NCI-H1105 (cell line): ENCODE measurements at places on chromosomes 7 and 10.

- DNase-seq = no peak
Observed at GRCh38 chr7:82416402-82416801, 27.2 kb downstream of the CACNA2D1 start.

DNA sequence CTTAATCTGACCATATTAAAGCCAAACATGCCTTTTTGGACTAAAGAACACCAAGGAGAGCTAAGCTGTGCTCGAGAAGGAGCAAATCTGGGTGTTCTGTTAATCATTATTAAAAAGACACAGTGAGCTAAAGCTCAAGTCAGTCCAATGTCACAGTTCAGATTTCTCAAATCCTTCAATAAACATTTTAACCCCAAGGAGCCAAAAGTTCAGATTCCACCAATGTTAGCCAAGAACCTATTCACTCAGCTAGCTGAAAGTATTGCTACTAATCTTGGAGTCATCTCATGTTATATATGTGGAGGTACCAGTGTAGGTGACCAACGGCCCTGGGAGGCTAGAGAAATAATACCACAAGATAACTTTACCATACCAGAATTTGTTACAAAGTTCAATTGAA lies 14.5 kb upstream of the ZNF33B start:
- no peak for DNase-seq

DNA sequence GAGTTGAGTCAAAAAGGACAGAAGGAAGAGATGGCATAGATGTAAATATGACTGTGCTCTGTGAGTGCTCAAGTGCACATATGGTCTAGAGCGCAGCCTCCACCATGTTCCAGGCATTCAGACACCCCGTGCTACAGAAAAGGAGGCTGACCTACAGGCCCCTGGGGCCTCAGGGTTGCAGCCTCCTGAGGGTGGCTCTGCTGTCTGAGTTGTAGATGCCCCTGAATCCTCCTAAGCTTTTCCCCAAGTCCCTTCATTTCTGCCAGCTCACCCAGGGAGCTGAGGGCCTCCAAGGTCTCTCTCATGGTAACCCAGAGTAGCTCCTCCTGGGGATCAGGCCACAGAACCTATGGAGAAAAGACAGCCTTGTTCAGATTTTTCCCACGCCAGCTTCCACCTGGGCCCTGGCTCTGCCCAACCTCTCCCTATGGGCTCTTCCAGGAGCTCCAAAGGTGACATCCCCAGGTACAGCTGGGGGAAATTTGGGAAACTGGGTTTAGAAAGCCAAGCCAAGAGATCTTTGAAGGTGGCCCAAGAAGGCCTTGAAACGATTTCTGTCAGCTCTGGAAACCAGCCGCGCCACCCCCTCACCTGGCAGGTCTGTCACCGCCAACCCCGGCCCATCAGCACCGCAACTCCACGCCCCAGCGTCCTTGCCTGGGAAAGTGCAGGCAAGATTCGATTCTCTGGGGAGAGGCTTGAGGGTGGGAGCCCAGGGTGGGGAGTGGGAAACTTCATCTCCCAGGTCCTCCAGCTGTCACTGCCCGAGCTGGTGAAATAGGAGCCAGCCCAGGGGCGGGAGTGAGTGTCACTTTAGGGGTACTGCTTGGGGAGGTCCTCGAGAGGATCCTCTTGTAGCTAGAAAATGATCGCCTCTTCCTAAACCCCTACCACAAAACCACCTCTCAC lies 2.4 kb downstream of the ZNF467 start:
- DNase-seq = no peak

DNA sequence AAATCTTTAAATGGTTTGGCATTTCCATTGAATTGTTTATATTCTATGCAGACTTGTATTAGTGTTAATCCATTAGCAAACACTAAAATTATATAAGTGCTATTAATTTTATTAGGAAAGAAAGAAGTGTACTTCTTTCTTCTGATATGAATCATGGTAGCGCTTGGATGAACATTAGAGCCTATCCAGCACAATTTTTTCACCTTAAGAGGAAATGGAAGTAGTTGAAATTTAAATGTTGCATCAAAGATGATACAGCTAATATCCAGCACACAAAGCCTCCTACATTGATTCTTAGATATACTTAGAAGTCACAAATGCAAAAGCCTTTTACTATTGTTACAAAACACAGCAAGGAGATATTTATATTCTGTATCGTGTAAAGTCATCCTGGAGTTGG lies 174.5 kb downstream of the AHR start:
- no peak for DNase-seq

GRCh38 chr7:121019018-121019417 lies 30.5 kb downstream of the CPED1 start:
- DNase-seq = no peak

DNA sequence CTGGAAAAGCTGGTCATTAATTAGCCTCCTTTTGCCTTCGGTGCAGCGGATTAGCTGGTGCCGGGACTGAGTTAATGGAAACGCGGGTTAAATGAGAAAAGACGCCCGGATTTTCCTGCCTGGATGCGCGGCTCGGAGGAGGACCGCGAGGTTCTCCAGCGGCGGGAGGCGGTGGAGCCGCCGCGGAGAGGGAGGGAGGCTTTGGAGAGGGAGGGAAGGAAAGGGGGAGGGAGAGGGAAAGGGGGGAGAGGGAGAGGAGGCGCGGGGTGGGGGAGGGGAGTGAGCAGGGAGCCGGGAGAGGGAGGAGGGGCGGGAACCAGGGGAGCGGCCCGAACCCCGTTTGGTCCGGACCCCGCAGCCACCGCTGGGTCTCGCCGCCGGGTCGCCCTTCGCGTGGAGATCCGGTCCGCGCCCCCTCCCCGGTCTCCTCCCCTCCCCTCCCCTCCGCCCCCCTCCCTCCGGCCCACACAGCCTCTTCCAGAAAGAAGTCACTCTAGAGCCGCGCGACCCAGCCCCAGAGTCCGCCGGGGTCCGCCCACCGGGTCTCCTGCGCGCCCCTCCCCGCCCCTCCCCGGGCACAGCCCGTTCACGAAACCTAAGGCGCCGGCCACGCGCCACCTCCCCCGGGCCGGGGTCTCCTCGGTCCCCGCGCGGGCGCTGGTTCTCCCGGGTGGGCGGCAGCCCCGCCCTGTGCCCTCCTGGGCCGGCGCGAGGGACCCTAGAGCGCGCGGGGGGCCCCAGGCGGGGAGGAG lies 347.5 kb downstream of the DNAJB6 start:
- no peak for DNase-seq

DNA sequence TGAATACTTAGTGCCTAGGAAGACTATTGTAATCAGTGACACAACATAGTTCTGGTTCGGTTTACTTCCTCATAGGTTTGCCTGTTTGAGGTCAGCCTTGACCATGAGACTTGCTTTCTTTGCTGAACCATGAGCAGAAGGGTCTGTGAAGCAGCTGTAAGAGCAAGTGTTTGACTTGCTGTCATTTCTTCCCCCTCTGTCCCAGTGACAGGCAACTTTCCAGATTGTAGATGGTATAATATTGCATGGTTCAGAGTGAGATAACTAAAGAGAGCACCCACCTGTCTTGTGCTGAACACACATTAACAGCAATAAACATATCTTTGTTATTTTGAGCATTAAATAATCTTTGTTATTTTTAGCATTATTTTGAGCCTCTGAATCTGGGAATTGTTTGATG lies 9.3 kb upstream of the RTKN2 start:
- DNase-seq = no peak

GRCh38 chr10:106919871-106920282 lies 244.6 kb downstream of the SORCS1 start:
- DNase-seq = no peak

DNA sequence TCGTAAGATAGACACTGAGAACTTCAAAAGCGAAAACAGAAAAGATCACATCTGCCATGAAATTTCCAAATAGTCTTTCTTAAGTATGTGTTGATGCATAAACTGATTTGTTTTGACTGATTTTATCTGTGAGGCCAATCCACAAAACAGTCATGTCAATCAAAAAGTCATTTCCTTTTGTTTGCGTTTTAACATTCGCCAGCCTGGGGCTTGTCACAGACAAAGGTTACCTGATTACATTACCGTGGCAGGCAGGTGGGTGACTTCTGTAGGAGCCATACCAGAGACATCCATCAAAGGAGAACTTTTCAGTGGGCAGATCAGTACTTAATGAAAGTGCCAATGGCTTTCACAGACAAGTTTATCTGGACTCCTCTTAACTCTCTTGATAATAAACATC lies 45.5 kb upstream of the BET1 start:
- no peak for DNase-seq

GRCh38 chr7:18624459-18624858 lies 128.9 kb downstream of the HDAC9 start:
- DNase-seq = no peak

DNA sequence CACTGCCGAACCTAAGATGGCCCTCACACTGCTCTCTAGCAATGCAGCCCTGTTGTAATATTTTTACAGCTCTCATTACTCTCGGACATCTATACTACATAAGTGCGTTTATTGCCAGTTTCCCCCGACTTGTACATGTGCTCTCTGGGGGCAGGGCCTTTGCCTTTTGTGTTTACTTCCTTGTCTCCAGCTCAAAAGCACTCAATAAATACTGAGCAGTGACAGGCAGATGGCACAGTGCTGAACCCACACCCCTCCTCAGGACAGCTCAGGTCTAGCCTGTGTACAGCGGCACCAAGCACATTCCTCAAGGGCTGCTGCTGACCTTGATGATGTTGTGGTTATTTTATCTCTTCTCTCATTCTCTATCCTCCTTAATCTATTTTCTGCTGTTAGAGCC lies 68.0 kb upstream of the ELMO1 start:
- DNase-seq = no peak

DNA sequence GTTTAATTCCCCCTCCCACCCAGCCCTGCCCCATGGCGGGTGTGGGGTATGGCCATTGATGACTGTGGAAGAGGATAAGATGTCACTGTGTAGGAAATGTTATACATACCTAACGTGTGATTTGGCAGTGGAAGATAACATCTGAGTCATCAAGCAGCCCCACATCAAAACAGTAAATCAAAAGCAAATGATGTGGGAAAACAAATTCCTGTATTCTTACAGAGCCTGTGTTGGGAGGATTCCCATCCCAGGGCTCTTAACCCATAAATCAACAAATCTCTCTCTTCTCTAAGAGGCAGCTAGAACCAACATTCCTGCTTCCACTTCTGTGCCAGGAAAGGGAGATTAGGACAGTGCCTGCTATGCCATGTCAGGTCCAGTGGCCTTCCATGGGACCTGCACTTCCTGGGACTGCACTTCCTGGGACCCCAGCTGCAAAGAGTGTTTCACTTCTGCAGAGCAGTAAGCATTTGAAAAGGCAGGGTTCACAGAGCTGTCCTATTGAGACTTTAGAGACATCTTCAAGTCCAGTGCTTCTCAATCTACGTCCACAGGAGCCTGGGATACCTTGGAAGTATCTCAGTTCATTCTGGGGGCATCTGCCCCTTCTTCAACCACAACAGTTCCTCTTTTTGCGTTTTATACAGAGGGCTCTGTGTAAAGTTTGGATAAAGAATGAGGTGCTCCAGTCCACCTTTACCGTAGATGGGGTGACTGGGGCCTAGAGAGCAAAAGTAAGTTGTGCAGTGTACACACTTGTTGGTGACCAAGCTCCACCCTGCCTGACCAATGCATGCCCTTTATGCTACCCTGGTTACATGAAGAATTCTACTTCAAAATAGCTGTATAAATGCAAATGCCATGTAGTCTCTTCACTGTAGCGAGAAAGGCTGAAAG lies 45.7 kb downstream of the ATXN7L1 start:
- DNase-seq = no peak

DNA sequence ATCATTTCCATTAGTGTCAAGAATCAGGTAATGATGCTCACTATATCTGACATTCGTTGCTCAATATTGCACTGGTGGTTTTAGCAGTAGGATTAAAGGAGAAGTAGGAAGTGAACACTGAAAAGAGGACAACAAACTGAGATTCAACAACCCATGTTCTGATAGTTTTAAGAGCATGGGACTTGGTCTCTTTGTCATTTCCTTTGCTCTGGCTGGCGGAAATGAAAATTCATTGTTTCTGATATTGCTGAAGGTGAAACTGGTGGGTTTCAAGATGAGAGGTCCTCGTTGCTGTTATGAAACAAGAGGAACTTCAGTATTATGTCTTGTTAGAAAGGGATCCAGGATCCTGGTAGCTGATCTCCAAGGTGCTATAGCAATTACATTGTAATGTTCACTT lies 129.0 kb downstream of the DNAH11 start:
- DNase-seq = no peak

DNA sequence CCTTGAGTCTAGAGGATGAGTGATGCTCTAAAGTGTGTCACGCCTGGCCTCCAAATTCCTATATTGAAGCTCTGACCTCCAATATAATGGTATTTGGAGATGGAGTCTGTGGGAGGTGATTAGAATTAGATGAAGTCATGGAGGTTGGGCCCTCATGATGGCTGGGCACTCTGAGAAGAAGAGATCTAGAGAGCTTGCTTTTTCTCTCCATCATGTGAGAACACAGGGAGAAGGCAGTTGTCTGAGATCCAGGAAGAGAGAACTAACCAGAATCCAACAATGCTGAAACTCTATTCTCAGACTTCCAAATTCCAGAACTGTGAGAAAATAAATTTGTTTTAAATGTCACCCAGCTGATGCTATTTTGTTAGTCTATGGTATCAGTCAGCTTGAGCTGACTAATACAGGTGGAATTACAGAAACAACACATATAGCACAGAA lies 15.1 kb downstream of the RNF216 start:
- no peak for DNase-seq

GRCh38 chr10:110972231-110973134 lies 53.1 kb downstream of the SHOC2 start:
- DNase-seq = no peak

GRCh38 chr10:47041396-47042198 lies 130.4 kb downstream of the PTPN20 start:
- no peak for DNase-seq

DNA sequence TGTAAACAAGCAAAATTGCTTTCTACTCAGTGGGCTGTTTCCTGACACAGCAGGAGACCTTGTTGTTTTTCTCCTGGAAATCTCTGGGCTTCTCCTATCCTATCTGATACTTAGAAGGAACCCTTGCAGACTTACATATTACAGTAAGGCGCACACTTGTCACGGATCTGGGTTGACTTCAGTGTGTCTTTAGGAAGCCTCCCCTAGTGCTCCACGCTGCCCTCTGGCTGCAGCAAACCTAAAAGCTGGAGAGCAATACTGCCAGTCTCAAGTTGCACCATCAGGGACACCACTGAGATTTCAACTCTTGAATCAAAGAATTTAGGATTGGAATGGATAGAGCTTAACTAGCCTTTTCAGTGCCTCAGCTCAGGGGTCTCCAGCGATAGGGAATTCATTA lies 495.3 kb downstream of the LRMDA start:
- DNase-seq = no peak

- no peak for DNase-seq
Observed at GRCh38 chr10:104391150-104391968, 37.7 kb downstream of the CFAP58 start.

DNA sequence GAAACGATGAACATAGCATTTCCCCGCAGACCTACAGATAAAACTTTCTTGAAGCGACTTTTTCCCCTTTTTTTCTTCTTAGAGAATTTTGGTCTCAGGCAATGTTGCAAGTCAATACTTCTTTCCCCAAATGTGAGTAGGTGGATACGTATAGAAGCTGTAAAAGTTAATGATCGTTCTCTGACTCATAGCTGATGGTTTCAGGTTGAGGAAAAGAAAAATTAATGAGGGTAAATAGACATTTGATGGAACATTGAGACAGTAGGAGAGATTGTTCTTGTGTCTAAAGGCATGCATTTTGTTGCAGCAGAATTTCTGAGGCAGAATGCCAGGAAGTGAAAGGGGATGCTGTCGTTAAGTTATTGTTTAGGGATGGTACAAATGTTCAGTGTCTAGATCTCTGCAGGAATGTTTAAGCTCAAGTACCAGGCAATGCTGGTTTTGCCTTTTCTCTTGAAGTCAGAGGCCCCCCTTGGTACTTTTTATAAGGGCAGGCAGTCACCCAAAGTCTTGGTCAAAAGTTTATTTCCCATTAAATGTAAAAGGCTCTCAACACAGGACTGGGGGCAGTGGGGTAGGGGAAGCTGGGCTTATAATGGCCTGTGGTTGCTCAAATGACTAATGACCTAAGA lies 9.3 kb downstream of the TCF7L2 start:
- no peak for DNase-seq
